ENCODE measurements at places on chromosomes 2 and 18.
A peak's percentile ranks its signal among the peaks of the same experiment; 100 is the strongest.

GRCh38 chr2:70886541-70886987 lies 49.1 kb upstream of the ATP6V1B1 start:
- no peak for DNase-seq

- DNase-seq, result peak; percentile 68
Observed at GRCh38 chr18:59148192-59148591, 8.5 kb downstream of the SEC11C start.

DNA sequence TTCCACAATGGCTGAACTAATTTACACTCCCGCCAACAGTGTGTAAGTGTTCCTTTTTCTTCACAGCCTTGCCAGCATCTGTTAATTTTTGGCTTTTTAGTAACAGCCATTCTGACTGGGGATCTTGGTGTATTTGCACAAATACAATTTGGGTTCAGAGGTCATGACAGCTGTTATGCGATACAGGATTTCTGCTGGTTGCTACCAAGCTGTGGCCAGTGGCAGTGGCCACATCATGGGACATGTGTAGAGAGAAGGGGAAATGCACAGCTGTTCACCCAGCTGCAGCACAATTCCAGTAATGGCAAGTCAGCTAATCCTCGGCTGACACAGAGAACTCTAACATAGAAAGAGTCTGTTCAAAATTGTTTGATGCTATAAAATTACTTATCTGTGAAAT lies 21.0 kb upstream of the SELENOI start:
- DNase-seq, result no peak

- no peak for DNase-seq
Observed at GRCh38 chr18:75363446-75364225, 63.9 kb downstream of the SMIM21 start.

- DNase-seq, result no peak
Observed at GRCh38 chr2:142010477-142011270, 120.1 kb downstream of the LRP1B start.

DNA sequence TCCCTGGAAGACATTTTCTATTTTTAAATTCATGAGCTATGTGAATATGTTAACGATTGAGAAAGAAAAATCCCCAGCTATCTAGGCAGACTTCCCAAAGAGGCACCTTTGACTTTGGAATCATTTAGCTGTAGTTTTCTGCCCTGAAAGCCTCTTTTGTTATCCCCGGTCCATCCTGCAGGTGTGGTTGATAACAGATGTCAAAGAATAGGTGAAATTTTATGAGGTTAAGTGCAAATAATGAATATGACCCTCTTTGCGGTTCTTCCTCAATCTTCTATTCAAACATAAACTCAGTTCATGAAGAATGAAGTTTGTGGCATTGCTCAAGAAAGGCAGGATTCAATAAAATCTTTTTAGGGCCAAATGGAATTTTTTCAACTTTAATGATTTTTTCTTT lies 51.6 kb upstream of the ATP8B1 start:
- DNase-seq, result no peak

DNA sequence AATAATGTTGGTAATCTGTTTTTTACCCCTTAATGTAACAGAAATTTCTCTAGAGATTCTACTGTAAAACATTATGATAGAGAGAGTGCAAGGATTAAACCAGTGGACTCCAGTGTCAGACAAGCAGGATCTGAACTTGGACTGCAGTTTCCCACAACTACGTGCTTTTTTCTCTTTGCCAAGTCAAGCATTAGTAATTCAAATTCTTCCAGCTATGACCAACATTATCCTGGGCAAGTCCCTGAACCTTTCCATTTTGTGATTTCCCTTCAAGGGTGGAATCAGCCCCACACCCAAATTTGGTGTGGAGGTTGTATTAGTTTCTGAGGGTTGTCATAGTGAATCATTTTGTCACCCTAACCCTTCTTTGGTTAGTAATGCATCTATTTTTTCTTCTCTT lies 482.0 kb downstream of the ZNF516 start:
- no peak for DNase-seq

- no peak for DNase-seq
Observed at GRCh38 chr2:222782201-222782730, 78.6 kb upstream of the ACSL3 start.

DNA sequence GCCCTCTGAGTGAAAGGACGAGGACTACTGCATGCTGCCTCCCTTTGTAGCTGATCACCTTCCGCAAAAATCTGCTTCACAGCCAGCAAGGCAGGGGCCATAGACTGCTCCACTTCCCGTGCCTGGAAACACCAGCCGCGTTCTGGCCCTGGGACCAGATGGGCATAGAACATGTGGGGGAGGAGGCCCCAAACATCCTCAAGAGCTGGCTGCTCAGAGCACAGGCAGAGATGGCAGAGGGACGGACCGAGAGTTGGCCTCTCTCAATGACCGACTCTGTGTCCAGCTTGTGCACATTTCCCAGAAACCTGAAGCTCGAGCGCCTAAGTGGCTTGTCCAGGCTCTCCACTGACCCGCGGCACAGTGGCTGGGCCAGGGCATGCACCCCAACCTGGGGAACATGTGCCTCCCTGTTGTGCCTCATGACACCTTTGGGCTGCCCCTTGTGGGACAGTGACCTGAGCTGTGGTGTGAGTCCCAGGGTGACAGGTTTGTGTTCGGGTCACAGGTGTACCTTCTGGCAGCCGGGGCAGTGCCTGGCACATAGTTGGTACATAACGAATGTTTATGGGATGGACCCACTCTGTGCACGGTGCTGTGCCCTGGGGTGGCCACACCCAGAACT lies 9.1 kb downstream of the KCNF1 start:
- DNase-seq, result no peak

GRCh38 chr2:1795261-1796231 lies 51.2 kb upstream of the PXDN start:
- DNase-seq, result no peak

GRCh38 chr2:70508711-70509462 lies 44.7 kb downstream of the TGFA start:
- no peak for DNase-seq

DNA sequence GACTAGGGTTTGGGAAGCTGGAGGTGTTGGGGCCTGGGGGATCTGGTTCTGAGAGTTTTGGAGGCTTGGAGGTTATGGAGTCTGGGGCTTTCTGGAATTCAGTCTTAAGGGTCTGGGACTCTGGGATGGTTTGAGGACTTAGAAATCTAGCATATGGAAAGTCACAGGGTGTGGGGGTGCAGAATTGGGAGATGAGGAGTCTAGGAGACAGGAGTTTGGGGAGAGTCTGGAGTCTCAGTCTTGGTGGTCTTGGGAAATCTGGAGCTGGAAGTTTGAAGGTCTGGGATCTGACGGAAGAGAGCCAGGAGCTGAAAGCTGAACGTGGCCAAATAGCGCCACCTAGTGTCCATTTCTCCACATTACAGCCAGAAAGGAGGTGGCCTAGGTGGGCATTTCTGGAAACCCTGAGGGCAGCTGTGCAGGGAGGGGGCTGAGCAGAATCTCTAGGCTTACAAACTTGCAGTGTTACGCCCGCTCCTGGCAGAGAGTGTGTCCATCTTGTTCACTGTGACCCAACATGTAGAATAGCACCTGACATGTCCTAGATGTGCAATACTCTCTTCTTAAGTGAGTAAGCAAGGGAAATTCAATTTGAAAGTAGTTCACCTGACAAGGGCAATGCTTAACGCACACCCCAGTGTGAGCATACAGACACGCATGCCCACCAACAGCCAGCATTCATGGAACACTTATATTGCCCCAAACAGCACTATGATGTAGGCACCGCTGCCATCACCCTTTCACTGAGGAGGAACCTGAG lies 204.8 kb downstream of the TFCP2L1 start:
- DNase-seq, result peak; percentile 44

DNA sequence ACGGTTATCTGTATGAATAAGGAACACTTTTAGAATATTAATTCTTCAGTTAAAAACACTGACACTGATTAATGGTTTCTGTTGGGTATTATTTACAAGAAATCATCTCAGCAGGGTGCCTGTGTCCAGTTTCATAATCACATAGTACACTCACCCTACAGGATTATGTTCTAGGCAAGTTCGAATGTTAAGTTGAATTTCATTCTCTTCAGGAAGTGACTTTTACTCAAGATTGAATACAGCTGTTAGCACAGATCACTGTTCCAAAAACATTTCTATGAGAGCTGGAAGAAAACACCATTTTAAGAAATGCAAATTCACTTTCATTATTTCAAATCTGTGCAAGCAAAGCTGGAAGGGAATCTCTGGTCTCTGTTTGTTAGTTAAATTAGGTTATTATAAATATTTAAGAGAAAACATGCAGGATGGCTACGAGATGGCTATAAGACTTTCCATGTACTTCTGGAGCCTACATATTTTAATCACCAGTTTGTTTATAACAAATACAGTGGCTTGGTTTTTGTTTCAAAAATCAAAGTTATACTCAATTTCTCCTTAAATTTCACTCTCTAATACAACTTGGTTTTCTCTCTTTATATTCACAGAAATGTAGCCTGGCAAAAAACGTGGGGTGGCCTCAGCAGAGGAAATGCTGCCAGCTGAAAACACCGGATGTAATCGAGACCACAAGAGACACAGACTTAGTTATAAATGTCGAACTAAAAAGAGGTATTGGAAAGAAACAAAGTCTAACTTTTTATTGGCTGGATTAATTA lies 65.8 kb downstream of the RBMS1 start:
- DNase-seq, result no peak

GRCh38 chr2:5736050-5736449 lies 43.9 kb downstream of the SOX11 start:
- DNase-seq, result no peak
